Colonic mucosa (tissue), 4 donors: ENCODE measurements at places on chromosomes 3 and 15.
A peak's percentile ranks its signal among the peaks of the same experiment; 100 is the strongest.

GRCh38 chr3:43723121-43723734 is 32.5 kb downstream of the ABHD5 start:
- no peak for DNase-seq

DNA sequence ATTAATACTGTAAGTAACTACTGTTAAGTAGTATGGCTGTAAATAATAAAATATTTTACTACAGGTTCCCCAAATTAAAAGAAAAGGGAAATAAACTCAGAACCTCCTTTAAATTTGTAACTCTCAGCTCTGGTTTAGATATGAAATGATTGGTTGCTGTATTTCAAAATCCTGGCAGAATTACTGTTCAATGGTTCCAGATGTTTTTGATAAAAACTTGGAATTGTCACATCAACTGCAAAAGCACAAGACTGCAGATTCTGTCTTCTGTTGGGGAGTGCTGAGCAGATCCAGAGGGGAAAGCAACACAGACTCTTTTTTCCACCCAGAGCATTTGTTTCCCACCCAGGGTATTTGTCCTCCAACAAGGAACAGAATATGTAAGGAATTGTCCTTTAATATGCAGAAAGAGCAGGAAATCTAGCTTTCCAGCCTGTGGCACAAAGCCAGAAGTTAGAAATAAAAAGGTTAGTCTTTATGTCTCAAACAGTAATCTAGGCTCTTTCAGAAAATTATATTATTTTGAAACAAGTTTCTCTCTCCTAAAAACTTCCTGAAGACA is 178.1 kb downstream of the KLHL25 start:
- no peak for DNase-seq

DNA sequence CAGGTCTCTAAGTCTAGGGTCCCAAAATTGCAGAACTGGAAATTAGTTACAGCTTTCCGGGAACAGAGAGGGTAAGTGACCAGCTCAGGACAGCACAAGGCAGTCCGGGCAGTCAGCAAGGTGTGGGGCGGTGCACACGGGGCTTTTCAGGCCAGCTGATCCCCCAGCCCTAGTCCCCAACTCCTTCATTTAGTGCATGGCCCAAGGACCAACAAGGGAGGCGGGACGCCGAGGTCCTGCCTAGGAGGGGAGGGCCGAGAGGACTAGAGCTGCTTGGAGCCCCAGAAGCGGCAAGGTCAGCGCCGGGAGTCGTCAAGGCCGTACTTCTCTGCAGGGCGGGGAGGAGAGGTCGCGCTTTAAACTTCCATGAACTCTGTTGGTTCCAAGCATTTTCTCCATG is 2.0 kb upstream of the PDE8A start:
- DNase-seq = peak; percentile 55

DNA sequence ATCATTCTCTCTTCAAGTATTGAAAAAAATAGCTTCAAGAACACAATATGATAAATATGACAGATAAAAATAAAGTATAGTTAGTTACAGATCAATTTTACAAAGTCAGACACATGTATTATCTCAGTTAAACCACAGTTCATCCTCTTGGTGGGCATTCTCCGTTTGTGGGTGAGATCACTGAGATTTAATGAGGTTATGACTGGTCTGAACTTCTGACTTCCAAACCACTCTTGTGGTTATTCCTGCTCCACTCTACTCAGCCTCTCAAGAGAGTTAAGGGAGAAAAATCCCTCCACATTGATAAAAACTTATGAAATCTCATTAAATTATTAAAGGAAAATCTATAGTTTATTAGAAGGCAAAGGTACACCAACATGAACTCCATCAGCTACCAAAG is 229.9 kb upstream of the LRTM1 start:
- no peak for DNase-seq

DNA sequence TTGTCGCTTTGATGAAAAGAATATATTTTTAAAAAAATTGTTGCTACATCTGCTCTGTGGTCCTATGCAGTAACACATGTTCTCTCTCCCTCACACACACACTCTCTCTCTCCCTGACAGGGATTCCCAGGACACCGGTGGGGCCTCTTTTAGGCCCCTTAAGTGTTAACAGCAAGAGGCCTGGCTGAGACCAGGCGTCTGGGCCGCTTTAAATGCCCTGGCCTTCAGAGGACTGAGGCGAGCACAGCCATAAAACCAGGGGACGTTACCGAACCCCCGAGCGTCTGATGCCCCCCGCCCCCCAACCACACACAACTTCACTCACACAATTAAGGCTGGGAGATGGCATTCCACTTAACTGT is 1.7 kb downstream of the BNC1 start:
- no peak for DNase-seq
